Amniotic stem cell (primary cell): ENCODE measurements at places on chromosomes 3 and 15.
A peak's percentile ranks its signal among the peaks of the same experiment; 100 is the strongest.

DNA sequence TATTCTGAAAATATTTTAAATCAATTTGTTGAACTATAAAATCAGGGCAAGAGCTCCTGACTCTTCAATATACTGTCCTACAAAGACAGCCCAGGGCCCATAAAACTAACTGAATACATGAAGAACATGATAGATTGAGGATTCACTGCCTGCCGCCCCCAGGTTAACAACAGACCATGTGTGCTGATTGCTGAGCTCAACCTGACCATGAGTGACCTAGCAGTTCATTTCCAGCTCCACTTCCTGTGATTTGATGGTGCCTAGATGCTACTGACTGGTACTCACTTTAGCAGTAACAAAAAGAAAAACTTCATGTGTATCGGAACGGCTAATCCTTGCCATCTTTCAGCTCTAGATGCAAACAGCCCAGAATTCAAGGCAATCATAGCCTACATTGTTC lies 9.6 kb upstream of the KLF13 start:
- DNase-seq: no peak

DNA sequence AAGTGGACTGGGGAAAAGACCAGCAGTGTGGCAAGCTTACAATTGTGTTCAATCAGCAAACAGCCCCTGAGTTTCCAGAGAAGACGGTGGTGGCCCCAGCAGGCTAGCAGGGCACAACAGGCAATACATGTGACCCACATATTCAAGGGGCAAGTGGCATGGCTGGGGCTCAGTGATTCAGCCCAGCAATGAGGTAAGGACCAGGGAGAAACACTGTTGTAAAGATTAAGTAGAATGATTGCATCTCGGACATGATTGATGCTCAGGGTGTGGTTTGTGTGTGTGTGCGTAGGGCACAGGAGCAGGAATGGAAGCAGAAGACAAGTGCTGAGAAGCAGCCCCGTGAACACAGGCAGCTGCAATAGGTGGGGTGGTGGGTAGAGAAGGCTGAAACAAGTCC lies 37.9 kb downstream of the KLHL6 start:
- DNase-seq: no peak

DNA sequence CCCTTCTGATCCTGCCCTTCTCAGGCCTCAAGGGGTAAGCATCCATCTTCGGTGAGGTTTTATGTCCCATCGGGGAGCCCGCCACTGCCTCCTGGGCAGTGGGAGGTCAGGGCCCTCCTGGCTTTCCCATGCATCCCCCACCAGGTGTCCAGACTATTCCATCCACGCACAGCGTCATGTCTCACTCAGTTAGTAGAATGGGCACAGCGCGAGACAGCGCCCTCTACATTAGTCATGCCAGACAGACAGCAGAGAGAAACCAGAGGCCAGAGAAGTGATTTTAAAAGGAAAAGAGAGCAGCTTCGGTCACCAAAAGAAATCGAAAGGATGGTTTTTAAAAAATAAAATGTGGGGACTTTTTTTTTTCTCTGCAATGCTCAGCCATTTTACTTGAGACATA lies 49.8 kb downstream of the ZDHHC3 start:
- DNase-seq: no peak

GRCh38 chr3:27467545-27467944 lies 16.6 kb downstream of the SLC4A7 start:
- no peak for DNase-seq

DNA sequence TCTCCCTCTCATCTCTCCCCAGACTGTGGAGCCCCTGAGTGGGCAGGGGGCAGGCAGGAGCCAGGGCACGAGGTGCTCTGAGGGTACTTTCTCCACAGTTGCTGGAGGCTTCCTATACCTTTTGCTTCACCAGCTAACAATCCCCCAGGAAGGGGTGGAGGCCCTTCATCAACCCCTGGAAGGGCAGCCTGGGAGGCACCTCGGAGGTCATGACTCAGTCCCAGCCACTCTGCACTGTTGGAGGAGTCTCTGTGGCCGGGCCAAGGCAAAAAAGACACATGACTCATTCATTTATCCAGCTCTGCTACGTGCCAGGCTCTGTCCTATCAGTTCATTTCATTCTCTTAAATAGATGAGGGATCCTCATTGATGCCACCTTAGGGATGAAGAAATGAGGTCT lies 15.6 kb upstream of the KY start:
- no peak for DNase-seq

GRCh38 chr3:112687211-112687610 lies 46.3 kb upstream of the CCDC80 start:
- DNase-seq: no peak

DNA sequence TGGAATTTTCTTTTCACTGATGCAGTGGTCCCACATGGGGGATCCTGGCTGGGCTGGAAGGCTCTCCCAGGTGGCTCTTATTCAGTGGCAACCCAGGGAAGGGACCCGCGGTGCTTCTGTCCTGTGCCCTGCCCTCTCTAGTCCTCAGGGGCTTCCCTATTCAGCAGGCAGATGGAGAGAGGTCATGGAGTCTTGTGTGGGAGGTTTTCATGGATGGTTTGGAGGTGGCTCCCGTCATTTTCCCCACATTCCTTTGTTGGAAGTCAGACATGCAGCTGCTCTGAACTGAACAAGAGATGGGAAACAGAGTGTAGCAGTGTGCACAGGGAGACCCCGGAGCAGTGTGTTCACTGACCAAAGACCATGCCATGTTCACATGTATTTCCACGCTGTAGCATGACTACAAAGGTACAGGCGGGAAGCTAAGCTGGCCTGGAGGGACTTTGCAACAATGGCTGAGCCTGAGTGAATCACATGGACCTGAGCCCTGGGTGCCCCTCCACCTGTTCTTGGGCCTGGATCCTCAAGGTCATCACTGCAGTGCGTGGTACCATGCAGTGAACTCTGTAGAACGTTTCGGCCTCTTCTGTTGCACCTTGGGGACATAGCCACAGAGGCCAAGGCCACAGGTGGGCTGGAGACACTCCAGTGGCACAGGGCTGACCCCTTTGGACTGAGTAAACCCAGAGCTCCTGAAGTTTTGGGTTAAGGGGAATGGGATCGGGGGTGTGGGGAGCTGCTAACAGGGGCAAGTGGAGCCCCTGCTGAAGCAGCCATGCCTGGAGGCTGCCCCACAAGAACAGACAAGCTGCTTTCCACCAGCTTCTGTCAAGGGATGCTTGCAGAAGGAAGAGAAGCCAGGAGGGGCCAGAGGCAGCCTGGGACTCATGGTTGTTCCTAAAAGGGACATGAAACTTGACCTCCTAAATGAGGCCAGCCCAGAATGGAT lies 123.0 kb downstream of the ASB7 start:
- peak; percentile 63 for DNase-seq

GRCh38 chr3:58065700-58066167 lies 57.5 kb downstream of the FLNB start:
- no peak for DNase-seq

DNA sequence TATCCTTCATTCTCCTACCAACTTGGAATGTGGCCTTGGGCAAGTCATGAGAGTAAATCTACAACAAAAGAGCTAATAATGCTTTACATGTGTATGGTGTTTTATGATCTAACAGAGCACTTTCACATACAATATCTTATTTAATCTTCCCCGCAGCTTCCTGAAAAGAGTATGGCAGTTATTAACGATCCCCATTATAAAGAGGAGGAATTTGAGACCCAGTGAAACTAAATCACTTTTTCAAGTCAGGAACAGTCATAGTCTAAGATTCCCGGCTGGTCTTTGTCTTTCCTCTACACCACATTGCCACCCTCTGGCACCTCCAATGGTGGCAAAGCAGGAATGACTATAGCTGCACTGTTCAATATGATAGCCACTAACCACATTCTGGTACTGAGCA lies 69.7 kb upstream of the CMSS1 start:
- DNase-seq: no peak

DNA sequence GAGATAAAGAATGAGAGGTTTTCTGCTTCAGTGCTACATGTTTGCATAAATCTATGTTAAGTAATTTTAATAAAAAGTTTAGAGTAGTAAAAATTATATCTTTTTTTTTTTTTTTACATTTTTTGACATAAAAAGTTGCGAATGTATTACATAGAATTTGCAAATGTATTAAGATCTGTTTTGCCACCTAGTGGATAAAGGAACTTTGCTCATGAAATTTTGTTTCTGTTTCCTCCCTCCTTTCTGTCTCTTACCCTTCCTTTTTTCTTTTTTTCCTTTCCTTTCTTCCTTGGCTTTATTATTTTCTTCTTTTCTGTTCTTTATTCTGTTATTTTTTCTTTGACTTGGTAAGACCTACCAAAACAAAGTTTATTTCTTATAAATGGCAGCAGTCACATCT lies 58.5 kb upstream of the UTS2B start:
- DNase-seq: no peak

DNA sequence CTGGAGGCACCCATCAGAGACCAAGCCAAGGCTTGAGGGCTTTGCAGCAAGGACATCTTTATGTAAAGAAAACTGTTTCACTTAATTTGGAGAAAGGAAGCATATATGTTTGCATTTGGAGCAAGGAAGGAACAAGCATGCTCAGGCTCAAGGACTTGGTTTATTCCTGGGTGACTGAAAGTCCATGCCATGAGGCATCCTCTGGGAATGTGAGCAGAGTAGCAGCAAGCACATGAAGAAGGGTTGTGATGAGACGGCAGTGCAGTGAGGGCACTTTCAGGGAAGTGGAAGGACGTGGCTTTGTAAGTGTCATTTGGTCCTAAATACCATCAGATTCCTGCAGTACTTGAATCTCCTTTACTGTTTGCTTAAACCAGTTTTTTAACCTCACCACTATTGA lies 26.8 kb downstream of the POLG start:
- peak; percentile 57 for DNase-seq

DNA sequence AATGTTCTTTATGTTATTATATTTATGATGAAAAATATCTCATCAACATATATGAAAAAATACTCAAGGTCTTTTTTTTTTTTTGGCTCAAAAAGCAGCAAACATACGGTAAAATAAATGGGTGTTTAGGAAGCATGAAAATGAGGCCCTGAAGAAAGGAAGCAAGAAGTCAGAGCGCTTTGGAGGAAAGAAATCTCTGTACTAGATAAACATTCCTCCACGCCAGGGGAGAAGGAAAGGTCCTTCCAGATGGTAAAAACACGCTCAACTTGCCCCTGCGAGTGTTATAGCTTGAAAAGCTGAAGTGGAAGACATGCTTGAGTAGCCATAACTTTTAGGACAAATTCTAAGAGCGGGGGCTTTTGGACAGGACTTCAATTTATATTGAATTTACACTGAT lies 52.9 kb downstream of the FEM1B start:
- DNase-seq: no peak

- no peak for DNase-seq
These were observed 773.9 kb upstream of the CADM2 start for GRCh38 chr3:84184937-84185336.

DNA sequence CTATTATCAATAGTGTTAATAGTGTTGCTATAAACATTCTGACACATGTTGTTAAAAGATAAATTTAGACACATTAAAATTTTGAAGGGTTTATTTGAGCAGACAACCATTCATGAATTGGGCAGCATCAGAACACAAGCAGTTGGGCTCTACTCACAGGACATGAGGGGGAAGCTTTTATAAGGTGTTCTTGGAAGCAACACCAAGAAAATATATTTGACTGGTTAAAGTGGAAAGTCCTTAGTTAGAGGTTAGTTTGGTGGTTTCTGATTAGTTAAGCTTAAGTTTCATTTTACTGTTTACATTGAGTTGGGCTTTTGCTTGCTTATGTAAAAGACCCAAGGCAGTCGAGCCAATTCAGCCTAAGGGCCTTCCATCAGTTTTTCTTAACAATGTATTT lies 220.7 kb downstream of the CD47 start:
- no peak for DNase-seq

GRCh38 chr3:188656196-188656982 lies 502.4 kb downstream of the LPP start:
- DNase-seq: no peak

DNA sequence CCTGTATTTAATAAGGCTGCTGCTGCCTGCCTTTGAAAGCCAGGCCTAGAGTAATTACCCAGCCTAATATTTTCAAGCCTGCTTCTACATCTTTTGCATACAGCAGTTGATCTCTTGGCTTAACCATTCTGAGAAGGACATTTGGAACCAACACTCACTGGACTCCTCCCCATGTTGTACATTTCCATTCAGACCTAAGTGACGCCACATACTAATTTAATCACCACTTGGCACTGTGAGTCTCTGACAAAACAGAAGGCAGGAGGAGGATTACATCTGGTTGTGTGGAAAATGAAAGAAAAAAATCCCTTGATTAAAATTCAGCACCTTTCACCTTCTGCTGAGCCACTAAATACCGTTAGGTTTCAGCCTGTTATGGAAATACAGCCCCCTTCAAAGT lies 102.2 kb upstream of the ARRDC4 start:
- no peak for DNase-seq
